ENCODE measurements at places on chromosomes 11 and 22.

- DNase-seq = no peak
Observed at GRCh38 chr11:32172041-32172847, 81.4 kb downstream of the RCN1 start.

GRCh38 chr11:125494561-125494960 is 1.5 kb downstream of the FEZ1 start:
- DNase-seq = no peak

- no peak for DNase-seq
Observed at GRCh38 chr11:57356268-57356667, 18.1 kb downstream of the P2RX3 start.

DNA sequence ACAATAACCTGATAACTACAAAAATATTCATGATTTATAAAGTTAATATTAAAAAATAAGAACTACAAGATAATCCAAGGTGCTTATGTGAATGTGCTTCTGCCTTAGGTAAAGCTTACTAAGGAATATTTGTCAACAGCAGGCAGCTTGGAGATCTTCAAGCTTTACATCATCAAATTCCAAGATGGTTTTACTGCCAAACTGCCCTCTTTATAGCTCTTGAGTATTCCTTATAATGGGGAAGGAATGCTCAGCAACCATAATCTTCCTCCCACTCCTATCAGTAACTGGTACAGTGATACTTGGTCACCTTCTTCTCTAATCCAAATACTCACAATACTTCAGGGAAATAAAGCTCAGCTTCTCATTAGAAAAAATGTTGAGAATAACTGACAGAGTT is 30.1 kb downstream of the SBF2 start:
- no peak for DNase-seq

DNA sequence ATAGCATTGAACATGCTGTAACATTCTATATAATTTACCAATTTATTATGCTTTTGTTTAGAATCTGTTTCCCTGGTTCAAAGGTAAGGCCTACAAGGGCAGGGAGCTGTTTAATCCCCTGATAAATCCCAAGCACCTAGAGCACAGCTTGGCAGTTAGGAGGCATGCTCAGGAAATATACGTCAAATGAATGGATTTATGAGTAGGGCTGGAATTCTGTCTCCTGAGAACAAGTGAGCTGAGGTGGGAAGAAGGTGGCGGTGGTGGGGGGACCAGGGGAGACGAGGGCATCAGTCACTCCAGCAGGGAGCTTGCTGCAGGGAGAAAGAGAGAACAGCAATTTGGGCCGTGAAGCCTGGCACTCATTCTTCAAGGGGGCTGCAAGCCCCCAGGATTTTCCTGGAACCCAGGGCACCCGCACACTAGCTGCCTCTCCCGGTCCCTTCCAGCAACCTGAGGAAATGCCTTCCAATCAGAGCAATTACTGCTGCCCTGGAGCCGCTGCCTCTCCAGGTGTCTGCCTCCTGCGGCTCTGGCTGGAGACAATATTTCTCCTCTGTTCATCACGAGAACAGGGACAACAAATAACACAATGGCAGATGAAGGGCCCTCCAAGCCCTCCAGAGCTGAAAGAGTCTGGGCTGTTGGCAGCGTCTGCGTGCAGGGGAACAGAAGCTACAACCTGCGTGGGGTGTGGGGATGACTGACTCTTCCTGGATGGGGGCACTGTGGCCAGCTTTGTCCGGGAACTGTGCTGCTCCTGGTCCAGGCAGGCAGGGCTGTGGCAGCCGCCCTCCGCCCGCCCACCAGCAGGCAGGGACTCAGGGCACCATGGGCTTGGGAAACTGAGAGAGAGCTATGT is 233.4 kb downstream of the ST3GAL4 start:
- DNase-seq = no peak

- DNase-seq = no peak
Observed at GRCh38 chr22:36155702-36156101, 4.9 kb downstream of the APOL3 start.

- no peak for DNase-seq
Observed at GRCh38 chr11:100329352-100329751, 357.7 kb upstream of the ARHGAP42 start.

- no peak for DNase-seq
Observed at GRCh38 chr22:39996732-39997131, 2.0 kb downstream of the FAM83F start.

DNA sequence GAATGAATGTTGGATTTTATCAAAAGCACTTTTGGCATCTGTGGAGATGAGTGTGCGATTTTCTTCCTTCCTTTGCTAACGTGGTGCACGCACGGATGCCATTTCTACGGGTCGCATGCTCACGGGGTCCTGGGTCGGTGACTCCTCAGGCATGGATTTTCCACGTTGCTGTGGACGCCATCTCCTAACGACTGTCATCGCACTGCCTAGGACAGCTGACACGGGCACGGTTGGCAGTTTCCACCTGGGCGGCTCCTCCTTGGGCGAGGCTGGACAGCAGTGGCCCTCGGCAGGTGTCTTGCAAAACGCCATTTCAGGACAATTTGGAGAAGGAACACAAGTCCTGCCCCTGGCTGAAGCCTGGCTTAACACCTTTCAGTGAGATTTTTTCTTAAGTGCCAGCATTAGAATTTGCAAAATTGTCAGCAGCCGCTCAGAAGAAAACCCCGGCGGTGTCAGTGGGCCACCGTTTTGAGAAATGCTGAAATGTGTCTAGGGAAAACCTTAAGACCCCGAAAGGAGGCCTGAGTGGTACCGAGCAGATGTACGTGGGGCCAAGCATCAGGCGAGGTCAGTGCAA is 34.7 kb upstream of the TOLLIP start:
- no peak for DNase-seq

- no peak for DNase-seq
Observed at GRCh38 chr22:39317775-39318506, 1.5 kb downstream of the RPL3 start.

DNA sequence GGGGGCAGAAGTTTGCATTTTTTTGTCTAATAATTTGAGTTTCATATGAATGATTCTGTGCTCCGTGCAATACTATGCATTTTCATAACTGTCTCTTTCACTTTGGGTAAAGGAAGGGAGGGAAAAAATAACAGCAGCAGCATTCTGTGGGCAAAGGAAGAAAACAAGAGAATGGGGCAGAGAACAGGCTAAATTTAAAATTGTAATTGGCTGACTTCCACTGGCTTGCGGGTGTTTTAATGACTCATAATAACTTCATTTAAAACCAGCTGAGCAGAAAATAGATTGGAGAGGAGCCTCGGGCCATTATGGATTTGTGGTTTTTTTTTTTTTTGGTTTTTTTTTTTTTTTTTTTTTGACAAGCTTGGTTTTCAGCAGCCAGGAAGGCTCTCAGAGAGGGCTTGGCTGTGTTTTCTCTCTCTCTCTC is 107.4 kb downstream of the ZBTB16 start:
- no peak for DNase-seq

- DNase-seq = no peak
Observed at GRCh38 chr22:32123657-32124056, 35.4 kb downstream of the C22orf42 start.
